ENCODE measurements at places on chromosomes 1 and 21.

GRCh38 chr1:52332411-52332810 is 33.6 kb downstream of the CC2D1B start:
- peak; percentile 23 for DNase-seq

GRCh38 chr1:17412093-17412870 is 27.2 kb downstream of the RCC2 start:
- DNase-seq, result no peak

GRCh38 chr1:31725134-31725533 is 21.3 kb upstream of the COL16A1 start:
- no peak for DNase-seq

GRCh38 chr1:226629210-226629895 is 80.8 kb downstream of the STUM start:
- no peak for DNase-seq

GRCh38 chr21:25967181-25967900 is 203.2 kb downstream of the APP start:
- DNase-seq, result peak; percentile 80

DNA sequence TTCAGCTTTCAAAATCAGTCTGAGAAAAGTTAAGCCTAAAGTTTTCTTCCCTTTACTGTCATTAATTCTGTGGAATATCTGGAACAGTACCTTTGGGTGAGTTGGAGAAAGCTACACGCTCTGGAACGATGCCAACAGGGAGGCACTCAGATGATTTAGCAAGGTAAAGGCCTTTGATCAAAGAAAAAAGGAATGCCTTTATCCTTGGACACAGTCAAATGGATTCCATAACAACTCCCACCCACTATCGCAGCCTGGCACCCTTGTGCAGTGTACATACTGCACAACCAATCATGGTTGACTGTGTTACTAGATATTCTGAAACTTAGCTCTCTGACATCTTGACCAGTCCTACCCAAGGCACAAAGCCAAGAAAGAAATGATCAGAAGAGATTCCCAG is 218.7 kb downstream of the PATJ start:
- DNase-seq, result no peak

DNA sequence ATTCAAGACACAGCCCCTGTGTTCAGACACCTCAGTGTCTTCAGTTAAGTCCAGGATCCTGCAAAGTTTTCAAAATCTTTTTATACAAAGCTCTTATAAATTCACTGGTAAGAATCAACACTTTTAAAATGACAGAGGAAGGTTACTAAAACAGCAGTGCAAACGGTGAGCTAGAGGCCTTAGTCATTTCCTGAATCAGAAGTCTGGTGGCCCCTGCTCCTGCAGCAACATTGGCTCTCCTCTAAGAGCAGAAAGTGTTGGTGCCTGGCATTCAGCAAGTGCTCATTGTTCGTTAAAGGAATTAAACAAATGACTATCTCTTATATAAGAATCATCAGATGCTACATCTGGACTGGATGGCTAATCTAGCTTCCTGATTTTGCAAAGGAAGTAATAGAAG is 282.9 kb downstream of the PTGER3 start:
- no peak for DNase-seq
